ENCODE measurements at places on chromosomes 16 and 17. TPM values are rescaled to one million over a fixed set of nuclear protein-coding genes. Genes with fewer than 3 reads are reported as not detected.

DNA sequence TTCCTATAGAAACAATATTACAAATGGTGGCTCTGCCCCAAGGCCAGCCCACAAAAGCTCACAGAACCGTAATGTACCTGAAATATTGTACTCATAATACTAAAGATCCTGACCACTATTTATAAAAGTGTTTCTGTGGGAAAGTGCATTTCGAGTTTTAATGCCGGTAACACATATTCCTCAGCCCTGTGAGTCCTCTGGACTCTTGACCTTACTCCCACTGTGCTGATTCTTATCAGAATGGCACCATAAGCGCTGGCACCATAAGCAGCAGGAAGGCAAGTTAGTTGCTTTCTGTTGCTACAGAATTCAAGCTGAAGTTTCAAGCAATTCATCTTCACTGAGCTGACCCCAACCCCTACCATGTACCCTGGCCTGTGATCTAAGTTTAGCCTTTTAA is 36.4 kb upstream of the MED13 start:
- no peak for DNase-seq

DNA sequence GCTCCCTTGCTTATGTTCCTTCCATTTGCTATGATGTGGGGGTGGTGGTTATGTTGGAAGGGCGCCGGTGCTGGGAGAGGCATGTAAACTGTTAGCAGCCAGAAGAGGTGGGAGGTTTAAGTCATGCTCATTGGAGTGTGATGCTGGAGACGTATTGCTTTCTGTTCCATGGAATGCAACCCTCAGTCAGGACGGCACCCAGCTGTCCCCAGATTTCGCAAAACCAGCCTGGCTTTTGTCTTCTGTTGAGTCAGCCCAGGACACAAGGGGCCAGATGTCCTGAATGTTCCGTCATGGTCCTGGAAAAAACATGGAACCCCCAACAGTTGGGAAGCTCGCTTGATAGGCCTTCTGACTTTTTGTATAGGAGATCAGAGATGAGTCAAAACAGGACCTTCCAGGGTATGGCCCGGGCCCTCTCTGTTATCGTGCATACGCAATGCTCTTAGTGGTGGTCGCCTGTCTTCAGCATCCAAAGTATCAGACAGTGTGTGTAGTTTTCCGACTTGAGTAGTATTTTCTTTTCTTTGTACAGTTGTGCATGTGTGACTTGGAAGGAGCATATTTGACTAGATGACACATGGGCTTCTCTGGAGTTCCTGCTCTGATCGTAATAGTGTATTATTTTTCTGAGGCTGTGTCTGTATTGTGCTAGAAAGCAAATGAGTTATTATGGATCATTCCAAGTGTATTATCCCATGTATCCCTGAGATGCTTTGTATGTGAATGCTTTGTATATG is 201.9 kb downstream of the SNX29 start:
- peak; percentile 75 for DNase-seq

DNA sequence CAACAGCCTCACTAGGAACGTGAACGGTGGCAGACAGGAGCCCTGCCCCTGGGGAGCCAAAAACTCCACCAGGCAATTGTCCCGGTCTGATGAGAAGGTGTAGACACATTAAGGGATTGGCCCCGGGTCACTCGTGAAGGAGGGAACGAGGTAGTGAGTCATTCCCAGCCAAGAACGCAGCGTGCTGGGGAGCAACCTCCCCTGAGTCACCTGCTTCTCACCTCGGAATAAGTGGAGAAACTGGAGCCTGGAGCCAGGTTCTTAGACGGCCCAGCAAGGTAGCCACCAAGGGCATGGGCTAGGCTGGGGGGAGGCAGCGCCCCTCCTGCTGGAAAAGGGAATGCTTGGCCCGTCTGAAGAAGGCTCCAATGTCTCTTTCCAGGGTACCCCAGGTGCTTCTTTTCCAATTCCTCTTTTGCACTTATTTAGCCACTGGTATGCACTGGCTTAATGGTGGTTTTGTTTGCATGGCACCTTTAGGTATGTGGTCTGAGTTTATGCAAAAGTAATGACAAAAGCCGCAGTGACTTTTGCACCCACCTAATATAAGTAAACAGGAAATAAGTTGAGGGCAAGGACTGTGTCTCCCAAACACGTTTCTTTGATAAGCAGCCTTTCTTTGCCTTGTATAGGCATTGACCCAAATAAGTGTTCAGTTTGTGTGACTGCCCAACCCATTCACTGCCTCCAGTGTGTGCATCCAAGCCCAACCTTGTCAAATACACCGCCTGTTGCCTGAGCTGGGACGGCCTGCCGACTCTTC is 1.8 kb upstream of the HELZ start:
- peak; percentile 33 for DNase-seq

DNA sequence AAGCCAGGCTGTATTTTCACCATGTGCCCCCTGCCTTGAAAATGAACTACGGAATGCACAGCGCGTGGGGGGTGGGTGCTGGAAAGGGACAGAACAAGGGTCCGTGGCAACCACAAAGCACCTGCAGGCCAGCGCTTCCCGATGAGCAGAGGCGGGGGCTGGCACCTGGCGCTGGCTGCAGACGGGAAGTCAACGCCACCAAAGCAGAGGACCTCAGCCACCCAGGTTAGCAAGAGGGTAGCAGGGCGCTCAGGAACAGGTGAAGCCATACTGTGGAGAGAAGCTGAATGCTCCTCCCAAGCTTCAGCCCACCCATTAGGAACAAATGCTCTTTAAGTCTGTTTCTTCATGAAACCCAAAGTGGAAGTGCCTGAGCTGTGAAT is 64.7 kb downstream of the KLHDC4 start:
- DNase-seq, result no peak

- no peak for DNase-seq
Observed at GRCh38 chr17:64306850-64307463, 43.9 kb upstream of the TEX2 start.

- no peak for DNase-seq
Observed at GRCh38 chr16:85025781-85026653, 1.6 kb upstream of the KIAA0513 start.

DNA sequence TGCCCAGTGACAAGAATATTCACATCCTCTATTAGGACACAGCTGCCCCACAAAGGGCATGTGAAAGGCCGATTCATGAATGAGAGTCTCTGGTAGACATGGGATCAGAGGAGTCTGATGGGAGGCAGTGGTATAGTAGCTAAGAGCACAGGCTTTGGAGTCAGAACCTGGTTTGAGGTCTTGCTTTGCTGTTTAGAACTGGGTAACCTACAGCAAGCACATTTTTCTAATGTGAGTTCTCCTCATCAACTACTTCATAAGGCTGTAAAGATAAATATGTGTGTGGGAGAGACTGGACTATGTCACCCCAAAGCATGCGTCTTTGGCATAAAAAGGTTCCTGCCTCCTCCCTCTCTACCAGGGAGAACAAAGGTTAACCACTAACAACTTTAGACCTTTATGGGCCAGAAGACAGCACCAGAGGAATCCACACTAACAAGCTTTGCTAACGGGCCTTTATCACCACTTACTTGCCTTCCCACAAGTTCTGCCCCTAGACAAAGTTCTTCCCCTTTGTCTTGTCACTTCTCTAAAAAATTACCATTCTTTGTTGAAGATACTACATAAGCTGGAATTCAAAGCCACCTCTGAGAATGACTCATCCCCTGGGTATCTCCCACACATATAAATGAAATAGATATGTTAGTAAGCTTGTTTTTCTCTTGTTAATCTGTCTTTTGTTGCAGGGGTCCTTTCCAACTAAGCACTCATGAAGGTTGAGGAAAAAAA is 21.1 kb downstream of the CDR2 start:
- DNase-seq, result no peak

DNA sequence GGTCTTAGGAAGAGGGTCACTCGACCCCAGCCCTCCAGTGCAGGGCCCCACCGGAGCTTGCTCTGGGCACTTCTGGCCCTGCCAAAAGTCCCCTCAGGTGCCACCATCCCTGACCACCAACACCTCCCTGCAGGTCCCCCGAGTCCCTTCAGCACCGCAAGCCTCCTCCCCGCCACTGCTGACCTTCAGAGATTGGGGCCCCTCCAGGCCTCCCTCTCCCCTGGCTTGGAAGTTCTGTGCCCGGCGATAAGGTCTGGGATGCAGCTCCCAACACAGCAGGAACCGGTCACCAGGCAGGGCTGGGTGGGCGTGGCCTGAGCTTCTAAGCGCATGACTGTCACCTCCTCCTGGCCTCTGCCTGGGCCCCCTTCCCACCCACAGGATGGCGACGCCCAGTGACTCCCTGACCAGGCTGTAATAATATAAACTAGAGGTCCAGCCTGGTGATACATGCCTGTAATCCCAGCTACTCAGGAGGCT is 11.2 kb downstream of the PIEZO1 start:
- no peak for DNase-seq

DNA sequence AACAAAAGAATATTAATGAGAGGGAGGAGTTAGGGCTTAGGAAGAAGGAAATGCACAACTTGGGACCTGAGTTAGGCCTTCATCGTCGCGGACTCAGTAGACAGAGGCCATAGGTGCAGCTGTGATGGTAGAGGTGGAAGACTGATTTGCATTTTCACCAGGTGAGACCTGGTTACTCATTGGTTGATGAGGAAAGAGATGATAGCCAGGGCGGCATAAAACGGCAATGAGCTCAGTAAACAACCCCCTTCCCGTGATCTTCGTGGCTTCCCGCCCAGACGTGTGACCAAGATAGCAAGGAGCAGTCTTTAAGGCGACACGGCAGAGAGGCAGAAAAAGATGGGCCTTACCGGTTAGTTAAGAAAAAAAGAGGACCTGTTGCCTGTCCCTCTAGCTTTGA is at the start of gene TMC5:
Gene TMC5 (plus strand): TSS at position 244 of the 400 bp plus-strand sequence. CDS start 22,156 bp downstream, outside the sequence.
- no peak for DNase-seq

GRCh38 chr17:82053556-82054263 is 2.0 kb downstream of the GPS1 start:
- no peak for DNase-seq

GRCh38 chr16:81337097-81337496 is 22.3 kb downstream of the GAN start:
- no peak for DNase-seq

DNA sequence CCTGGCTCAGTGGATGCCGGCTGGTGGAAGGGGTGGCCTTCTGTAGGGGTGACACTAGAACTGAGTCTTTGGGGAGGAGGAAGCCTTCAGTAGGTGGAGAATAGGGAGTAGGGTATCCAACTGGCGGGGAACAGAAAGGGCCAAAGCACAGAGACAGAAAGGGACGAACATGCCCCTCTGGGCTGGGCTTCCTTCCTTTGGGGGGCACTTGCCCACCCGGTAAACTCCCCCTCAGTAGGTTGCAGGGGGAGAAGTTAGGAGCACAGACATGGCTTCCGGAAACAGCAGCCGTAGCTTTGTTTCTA is 774 bp downstream of the ENGASE start:
- no peak for DNase-seq

Gene EVI2A
- 1.7 TPM for polyA plus RNA-seq

Gene GFAP
- 1.1 TPM for polyA plus RNA-seq

Gene ABCC6
- 21.2 TPM for polyA plus RNA-seq

Gene MTSS2
- polyA plus RNA-seq, result 58.1 TPM

Gene TBC1D3K
- not detected for polyA plus RNA-seq

Gene SYNGR3
- polyA plus RNA-seq, result 1.5 TPM

Gene STX1B
- 2.2 TPM for polyA plus RNA-seq

Gene IRX6
- 7.0 TPM for polyA plus RNA-seq

Gene NOL11
- polyA plus RNA-seq, result 87.2 TPM

Gene ZACN
- polyA plus RNA-seq, result 27.1 TPM
